ENCODE measurements at places on chromosomes 13 and 19. TPM values are rescaled to one million over a fixed set of nuclear protein-coding genes. Genes with fewer than 3 reads are reported as not detected.
A peak's percentile ranks its signal among the peaks of the same experiment; 100 is the strongest.

- H3K36me3 ChIP-seq = no peaks in the 10 kb centered on the region
- H3K4me1 ChIP-seq = peaks cover 81% of the 10 kb centered on the region
- peak; percentile 82 for DNase-seq
- H3K27ac ChIP-seq = peak overlapping the region; percentile 55
- H3K4me3 ChIP-seq = no peak overlapping the region
Measured at GRCh38 chr19:1266129-1266915, 2.8 kb upstream of the CIRBP start.

DNA sequence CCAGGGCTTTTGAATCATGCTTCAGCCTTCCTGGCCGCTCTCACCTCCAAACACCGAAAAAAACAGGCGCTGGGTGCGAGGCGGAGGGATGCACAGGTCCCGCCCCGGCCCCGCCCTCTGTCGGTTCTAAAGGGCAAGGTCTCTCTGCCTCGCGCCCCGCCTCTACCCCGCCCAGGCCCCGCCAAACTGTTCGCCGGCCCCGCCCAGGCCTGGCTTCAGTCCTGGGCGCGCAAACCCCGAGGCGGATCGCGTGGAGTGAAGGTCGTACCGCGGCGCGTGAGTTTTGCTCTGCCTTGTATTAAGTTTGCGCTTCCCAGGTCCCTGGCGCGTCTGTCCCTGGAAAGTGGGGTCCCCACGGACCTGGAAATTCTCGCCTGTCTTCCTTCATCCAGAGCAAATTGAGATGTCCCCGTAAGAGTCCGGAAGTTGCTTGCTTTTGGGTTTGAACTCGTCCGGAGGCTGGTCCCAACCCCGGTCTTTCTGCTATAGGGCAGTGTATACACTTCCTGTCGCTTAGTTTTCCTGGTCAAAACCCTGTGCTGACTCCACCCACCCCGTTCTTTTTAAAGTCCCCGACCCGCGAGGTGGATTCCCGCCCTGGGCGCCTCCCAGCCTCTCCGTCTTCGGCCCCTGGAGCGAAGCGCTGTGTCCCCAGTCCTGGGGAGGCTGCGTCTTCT, 8.4 kb downstream of the ZNF808 start:
- no peaks in the 10 kb centered on the region for H3K27me3 ChIP-seq
- H3K27ac ChIP-seq = no peak overlapping the region
- DNase-seq = peak; percentile 66
- peaks cover 3% of the 10 kb centered on the region for H3K4me1 ChIP-seq
- H3K36me3 ChIP-seq = peaks cover 2% of the 10 kb centered on the region
- no peak overlapping the region for H3K4me3 ChIP-seq

DNA sequence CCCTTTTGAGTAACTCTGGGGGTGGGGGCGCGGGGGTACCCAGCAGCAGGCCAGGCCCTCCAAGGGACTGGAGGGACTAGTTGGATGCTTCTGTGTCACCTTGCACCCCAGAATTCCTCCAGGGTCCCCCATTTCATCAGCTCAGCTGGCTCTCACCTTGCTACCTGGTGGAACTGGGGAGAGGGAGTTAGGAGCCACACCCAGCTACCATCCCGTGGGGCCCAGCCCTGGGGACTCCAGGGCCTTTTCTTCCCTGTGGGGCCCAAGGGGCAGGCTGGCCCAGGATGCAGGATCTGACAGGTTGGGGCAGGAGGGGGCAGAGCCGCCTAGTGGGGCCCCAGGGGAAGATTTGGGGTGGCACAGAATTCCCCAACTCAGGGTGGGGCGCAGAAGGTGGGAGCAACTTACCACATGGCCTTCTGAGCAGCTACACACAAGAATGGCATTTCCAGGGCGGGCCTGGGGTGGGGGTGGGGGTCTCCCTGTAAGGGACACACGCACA, 32.8 kb upstream of the NANOS3 start:
- no peak for DNase-seq
- H3K27ac ChIP-seq = peak overlapping the region; percentile 95
- peaks cover 71% of the 10 kb centered on the region for H3K4me1 ChIP-seq

ZNF665 gene
- 3.3 TPM for total RNA-seq

KMT2B gene
- 18.7 TPM for total RNA-seq

- no peak overlapping the region for H3K4me3 ChIP-seq
- H3K36me3 ChIP-seq = no peaks in the 10 kb centered on the region
Measured at GRCh38 chr13:42883771-42884467, 102.5 kb downstream of the FAM216B start.

NTF4 gene
- total RNA-seq = not detected

GRCh38 chr13:33278913-33279312, 6.6 kb downstream of the STARD13 start:
- peaks cover 84% of the 10 kb centered on the region for H3K4me1 ChIP-seq
- H3K4me3 ChIP-seq = no peak overlapping the region
- no peak overlapping the region for H3K27ac ChIP-seq

CD37 gene
- 4.0 TPM for total RNA-seq

DNA sequence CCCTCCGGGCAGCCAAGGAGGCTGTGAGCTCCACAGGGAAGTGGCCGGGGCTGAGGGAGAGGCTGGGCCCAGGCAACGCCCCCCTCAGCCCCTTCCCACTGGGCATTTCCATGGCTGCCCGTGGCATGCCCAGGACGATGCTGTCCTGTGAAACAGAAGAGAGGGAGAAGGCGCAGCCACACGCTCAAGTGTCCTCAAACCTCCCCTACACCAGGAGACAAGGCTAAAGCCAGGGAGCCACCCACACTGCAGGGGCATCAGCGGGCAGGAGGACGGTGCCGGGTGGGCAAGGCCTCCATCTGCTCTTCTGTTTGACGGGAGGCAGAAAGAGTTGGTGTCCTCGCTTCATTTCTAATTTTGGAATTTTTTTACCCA, 14.2 kb upstream of the PROZ start:
- H3K4me3 ChIP-seq = no peak overlapping the region
- H3K27me3 ChIP-seq = no peaks in the 10 kb centered on the region
- no peaks in the 10 kb centered on the region for H3K4me1 ChIP-seq

ZSCAN4 gene
- not detected for total RNA-seq

- no peak overlapping the region for H3K27ac ChIP-seq
- no peak overlapping the region for H3K4me3 ChIP-seq
- no peak for DNase-seq
- no peaks in the 10 kb centered on the region for H3K36me3 ChIP-seq
Measured at GRCh38 chr19:51521781-51522180, 9.7 kb downstream of the SIGLEC6 start.

KLK10 gene
- total RNA-seq = not detected

DNA sequence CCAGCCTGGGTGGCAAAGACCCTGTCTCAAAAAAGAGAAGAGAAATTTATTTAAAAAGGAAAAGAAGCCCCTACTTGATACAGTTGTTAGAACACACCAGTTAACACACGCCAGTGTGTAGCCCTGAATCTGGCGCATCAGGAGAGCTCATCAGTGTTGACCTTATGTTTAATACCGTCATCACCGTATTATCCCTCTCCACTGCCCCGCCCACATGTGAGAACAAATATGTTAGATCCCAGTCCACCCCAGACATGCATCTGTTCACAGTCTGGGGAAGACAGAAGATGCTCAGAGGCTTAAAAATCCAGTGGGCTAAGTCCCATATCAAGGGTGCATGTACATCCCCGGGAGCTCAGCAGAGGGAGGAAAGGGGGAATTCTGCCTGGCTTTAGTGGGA, 155.2 kb downstream of the DPF1 start:
- no peak overlapping the region for H3K27ac ChIP-seq
- no peaks in the 10 kb centered on the region for H3K27me3 ChIP-seq
- DNase-seq = no peak
- H3K4me1 ChIP-seq = peaks cover under 1% of the 10 kb centered on the region

- H3K27ac ChIP-seq = no peak overlapping the region
- no peak for DNase-seq
- H3K36me3 ChIP-seq = no peaks in the 10 kb centered on the region
- no peaks in the 10 kb centered on the region for H3K27me3 ChIP-seq
- no peaks in the 10 kb centered on the region for H3K4me1 ChIP-seq
- H3K4me3 ChIP-seq = no peak overlapping the region
Measured at GRCh38 chr13:67156723-67157060, 73.4 kb downstream of the PCDH9 start.

GRCh38 chr13:37648609-37649008, 50.0 kb upstream of the POSTN start:
- no peak overlapping the region for H3K27ac ChIP-seq
- no peak overlapping the region for H3K4me3 ChIP-seq
- no peaks in the 10 kb centered on the region for H3K27me3 ChIP-seq
- H3K4me1 ChIP-seq = peaks cover 7% of the 10 kb centered on the region

SMIM17 gene
- not detected for total RNA-seq

VSTM2B gene
- total RNA-seq = not detected

GRCh38 chr19:7993560-7993959, 11.9 kb downstream of the ELAVL1 start:
- H3K36me3 ChIP-seq = peaks cover 4% of the 10 kb centered on the region
- DNase-seq = no peak
- no peak overlapping the region for H3K27ac ChIP-seq
- H3K4me1 ChIP-seq = peaks cover 24% of the 10 kb centered on the region
- H3K4me3 ChIP-seq = no peak overlapping the region
- no peaks in the 10 kb centered on the region for H3K27me3 ChIP-seq

CDX2 gene
- total RNA-seq = 1.3 TPM

- H3K36me3 ChIP-seq = peaks cover 2% of the 10 kb centered on the region
- H3K27me3 ChIP-seq = no peaks in the 10 kb centered on the region
- peaks cover 10% of the 10 kb centered on the region for H3K4me1 ChIP-seq
- no peak overlapping the region for H3K4me3 ChIP-seq
- no peak overlapping the region for H3K27ac ChIP-seq
- no peak for DNase-seq
Measured at GRCh38 chr19:48174445-48175030, 4.1 kb downstream of the ZSWIM9 start.

DNA sequence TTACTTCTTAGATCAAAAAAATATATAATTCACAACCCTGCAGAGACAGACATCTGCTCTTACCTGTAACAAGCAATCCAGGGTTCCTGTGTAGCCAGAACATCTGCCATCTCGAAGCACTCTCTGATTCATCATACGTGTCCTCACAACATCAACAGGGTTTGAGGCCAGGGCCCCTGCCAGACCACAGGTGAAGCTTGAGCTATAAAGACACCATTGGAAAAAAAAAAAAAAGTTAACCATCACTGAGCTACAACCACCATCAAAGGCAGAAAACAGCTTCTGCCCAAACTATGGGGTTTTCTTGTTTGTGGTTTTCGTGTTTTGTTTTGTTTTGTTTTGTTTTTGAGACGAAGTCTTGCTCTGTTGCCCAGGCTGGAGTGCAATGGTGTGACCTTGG, 19.3 kb downstream of the SLC25A30 start:
- H3K4me1 ChIP-seq = peaks cover 6% of the 10 kb centered on the region
- DNase-seq = no peak
- H3K27ac ChIP-seq = no peak overlapping the region

DNA sequence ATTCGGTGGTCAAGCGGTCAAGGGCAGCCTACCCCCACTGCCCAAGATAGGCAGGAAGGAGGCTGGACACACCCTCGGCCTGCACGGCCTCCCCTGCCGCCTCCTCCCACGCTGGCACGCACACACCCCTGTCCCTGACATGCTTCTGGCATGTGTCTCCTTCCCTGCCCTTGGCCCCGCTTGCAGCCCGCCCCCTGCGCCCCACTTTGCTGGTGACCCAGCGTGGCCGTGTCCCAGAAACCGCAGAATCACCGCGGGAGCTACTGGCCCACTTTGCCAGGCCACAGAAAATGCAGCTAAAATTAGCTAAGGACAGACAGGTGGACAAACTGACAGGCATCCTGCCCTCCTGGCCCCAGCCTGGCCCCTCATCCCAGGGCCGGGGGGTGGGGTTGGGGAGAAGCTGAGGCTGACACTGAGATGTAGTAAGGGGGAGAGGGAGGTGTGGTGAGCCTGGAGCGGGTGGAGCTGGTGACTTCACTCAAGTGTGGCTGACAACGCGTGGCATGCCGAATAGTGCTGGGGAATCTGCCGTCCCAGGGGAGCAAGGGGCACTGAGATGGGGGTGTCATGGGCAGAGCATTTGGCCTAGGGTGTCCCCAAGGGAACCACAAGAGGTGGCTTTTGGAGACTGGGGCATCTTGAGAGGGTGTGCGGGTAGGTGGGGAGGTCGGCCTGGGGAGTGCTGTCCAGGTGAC, 2.4 kb downstream of the SHANK1 start:
- no peak overlapping the region for H3K27ac ChIP-seq
- DNase-seq = no peak
- H3K4me3 ChIP-seq = no peak overlapping the region
- H3K27me3 ChIP-seq = peaks cover 13% of the 10 kb centered on the region
- peaks cover 11% of the 10 kb centered on the region for H3K4me1 ChIP-seq
- H3K36me3 ChIP-seq = no peaks in the 10 kb centered on the region

KCNC3 gene
- 1.8 TPM for total RNA-seq

GRCh38 chr13:50884265-50884664, 25.3 kb upstream of the RNASEH2B start:
- H3K36me3 ChIP-seq = no peaks in the 10 kb centered on the region
- H3K4me1 ChIP-seq = no peaks in the 10 kb centered on the region
- H3K27ac ChIP-seq = no peak overlapping the region
- no peak for DNase-seq

All from body of pancreas (tissue), 4 donors.